Activated T-helper 1 cell treated with anti-CD3 and anti-CD28 coated beads, Interleukin-2, amount 50 U/mL, for 16 hours (primary cell): ENCODE measurements at places on chromosomes 1 and 21.

- no peak for DNase-seq
These were observed 39.2 kb downstream of the RUNX3 start for GRCh38 chr1:24890887-24891286.

GRCh38 chr1:169528215-169529067, 42.7 kb upstream of the SLC19A2 start:
- no peak for DNase-seq

DNA sequence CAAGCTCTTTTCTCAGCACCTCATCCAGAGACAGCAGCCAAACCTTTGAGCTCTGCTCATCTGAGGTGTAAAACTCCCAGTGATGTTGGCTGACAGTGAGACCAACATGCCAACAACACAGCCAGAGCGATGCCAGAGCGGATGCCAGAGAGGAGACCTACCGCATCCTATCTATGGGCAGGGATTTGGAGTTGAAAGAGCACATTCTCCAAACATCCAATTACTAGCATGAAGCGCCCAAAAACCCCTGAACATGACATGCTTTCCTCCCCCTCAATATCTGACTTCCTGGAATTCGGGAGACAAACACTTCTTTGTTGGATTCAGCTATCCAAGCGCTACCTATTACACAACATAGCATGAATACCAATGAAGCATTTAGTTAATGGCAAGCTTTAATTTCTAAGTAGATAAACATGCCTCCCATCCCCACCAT, 23.1 kb upstream of the PAXBP1 start:
- DNase-seq, result no peak

DNA sequence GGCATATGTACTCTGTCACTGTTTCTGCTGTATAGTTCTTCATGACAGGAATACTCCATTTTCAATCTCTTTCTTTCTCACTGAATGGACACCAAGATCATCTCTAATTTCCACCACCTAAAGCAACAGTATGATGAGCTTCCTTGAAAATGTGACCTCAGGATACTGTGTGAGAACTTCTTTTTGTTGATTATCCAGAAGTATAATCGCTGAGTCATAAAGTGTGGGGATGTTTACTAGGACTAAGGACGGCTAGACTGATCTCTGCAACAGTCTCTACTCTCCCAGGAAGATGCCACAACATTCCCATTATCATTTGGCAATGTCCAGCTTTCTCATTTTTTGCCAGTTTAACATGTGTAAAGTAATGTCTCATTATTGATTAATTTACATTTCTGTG, 70.3 kb downstream of the TNFSF18 start:
- DNase-seq, result no peak

- DNase-seq, result no peak
These were observed 26.9 kb downstream of the RPL5 start for GRCh38 chr1:92858564-92859399.

DNA sequence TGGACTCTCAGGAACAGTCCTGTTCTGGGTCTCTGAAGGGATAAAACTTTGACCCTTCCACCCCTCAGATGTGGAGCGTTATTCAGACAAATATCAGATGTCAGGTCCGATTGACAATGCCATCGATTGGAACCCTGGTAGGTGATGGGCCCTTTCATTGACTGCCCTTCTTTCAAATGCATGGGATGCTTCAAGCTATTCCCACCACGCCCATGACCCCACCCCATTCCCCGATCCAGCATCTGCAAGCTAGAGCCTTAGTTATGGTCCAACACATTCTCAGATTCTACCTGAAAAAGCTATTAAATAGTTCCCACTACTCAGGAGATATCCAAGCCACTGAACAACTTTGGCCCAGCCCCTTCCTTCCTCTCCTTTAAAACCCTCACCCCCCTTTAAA, 12.5 kb downstream of the POLR3GL start:
- DNase-seq, result no peak

DNA sequence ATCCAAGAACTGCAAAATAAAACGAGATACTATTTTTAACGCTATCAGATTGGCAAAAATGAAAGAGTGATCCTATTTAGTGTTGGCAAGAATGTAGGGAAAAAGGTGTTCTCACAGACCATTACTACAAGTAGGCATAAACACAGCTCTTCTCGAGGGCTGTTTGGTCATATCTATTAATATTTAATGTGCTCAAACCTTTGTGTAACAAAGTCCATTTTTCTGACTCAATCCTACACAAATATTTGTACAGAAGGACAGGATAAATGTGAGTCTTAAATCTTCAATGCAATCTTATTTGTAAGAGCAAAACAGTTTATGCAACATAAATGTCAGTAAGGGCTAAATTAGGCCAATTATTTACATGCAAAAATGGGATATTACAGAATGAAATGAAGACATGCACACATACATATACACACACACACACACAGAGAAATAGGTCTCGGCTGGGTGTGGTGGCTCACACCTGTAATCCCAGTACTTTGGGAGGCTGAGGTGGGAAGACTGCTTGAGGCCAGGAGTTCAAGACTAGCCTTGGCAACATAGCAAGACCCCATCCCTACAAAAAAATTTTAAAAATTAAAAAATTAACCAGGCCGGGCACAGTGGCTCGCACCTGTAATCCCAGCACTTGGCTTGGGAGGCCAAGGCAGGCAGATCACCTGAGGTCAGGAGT, 17.7 kb downstream of the DHCR24 start:
- DNase-seq, result no peak

- no peak for DNase-seq
These were observed 10.4 kb downstream of the BATF3 start for GRCh38 chr1:212689196-212689725.

GRCh38 chr21:33018707-33019465, 6.8 kb upstream of the OLIG2 start:
- DNase-seq, result no peak

DNA sequence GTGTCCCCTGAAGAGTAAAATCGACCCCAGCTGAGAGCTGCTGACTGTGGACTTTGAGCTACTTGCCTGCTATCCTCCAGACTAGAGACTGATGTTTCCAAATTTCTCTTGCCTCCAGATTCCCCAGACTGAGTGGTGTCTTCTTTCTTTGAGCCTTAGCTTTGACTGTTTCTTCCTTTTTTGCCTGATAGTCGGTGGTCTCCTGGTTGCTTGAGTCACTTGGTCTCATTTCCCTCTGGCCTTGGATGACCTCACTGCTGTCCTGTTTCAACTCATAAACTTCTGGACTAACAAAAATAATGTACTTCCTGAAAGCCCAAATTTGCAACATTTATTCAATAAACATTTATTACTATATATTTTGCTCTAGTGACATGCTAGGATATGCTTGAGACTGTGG, 52.9 kb upstream of the DIPK1A start:
- no peak for DNase-seq

GRCh38 chr1:117702654-117703053, 96.8 kb downstream of the TENT5C start:
- no peak for DNase-seq

GRCh38 chr1:63770381-63770780, 3.4 kb upstream of the ROR1 start:
- DNase-seq, result no peak

DNA sequence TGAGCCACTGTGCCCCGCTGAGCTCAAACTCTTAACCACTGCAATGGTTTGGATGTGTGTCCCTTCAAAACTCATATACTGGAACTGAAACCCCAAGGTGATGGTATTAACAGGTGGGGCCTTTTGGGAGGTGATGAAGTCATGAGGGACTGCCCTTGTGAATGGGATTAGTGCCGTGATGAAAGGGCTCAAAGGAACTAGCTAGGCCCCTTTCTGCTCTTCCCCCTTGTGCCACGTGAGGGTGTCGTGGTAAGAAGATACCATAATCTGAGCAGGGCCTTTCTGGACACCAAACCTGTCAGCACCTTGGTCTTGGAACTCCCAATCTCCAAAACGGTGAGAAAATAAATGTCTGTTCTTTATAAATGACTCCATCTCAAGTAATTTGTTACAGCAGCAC, 45.5 kb upstream of the SPOCD1 start:
- DNase-seq, result no peak

DNA sequence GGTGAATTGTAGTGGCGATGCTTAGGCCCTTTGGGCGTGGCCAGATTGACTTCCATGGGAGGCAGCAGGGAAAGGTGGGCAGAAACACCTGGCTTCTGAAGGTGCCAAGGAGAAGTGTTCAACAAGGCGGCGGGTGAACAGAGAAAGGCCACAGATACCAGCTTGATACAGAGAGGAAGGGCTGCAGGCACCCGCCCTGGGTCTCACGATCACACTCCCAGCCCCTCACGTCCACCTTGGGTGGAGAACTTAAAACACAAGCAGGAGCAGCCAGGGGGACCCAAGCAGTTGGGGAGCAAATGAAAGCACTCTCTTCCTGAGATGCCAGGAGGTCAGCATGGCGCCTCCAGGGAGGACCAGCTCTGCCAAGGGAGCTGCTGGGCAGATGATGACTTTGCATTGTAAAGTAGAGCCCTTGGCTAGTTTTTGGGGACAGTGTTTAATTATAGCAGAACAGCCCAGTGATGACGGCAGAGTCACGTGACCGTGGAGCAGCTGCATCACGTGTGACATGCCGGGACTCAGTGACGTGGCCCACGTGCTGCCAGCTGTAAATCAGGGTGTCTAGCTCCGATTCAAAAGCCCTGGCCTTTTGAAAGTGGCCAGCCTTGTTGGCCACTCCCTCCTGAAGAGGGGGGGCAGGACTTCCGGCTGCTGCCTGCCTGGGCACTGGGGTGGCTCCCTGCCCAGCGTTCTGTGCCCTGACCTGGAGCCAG, 19.0 kb downstream of the SLC37A1 start:
- no peak for DNase-seq
